ENCODE measurements at places on chromosomes 2 and 18.

- no peak for DNase-seq
Observed at GRCh38 chr2:23492337-23492675, 107.3 kb downstream of the KLHL29 start.

- no peak for DNase-seq
Observed at GRCh38 chr2:43689999-43690398, 13.8 kb upstream of the C1GALT1C1L start.

DNA sequence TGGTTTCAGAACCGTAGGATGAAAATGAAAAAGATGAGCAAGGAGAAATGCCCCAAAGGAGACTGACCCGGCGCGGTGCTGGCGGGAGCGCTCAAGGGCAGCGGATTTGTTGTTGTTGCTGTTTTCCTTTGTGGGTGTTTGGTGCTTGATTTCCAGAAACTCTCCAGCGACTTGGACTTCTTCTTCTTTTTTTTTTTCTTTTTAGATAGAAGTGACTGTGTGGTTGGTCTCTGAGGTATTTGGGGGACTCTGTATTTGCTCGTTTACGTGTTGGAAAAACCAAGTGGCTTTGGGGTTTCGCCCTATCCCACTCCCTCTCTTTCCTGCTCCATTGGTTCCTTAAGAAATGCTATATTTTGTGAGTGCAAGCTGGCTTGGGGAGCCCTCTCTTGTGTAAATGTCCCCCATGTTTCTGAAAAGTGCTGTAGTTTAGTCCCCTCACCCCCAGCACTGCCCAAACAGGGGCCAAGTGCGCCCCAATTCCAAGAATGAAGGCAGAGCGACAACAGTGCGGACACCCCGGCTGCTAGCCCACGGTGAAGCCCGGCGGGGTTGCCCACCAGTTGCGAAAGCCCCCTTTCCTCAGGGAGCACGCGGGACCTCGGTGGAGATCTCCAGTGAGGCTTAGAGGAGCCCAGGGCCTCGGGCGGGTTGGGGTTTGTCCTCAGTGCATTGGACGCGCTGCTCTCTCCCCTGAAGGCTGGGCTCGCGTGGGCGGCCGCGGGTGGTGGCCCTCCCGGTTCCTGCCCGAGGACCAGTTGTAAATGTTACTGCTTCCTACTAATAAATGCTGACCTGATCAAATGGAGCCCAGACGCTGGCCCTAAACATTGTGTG lies 1.8 kb downstream of the HOXD9 start:
- DNase-seq = no peak

GRCh38 chr2:199775267-199775666 lies 75.7 kb downstream of the FTCDNL1 start:
- no peak for DNase-seq

DNA sequence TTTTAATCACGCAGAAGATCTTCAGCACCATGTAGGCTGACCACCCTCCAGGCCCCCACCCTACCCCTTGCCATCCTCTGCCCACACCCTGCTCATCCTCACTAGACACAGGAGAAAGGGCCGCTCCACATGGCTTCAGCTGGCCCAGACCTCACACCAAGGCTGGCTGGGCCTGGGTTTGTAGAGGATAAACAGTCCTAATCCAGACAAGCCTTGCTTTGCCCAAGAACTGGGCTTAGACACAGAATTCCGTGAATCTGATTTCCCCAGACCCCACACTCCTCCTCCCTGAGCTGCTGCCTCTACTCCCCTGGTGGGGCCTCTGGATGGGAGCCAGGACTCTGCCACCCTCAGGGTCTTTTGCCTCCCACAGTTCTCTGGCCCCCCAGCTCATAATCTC lies 185.3 kb downstream of the CYP26B1 start:
- DNase-seq = no peak

DNA sequence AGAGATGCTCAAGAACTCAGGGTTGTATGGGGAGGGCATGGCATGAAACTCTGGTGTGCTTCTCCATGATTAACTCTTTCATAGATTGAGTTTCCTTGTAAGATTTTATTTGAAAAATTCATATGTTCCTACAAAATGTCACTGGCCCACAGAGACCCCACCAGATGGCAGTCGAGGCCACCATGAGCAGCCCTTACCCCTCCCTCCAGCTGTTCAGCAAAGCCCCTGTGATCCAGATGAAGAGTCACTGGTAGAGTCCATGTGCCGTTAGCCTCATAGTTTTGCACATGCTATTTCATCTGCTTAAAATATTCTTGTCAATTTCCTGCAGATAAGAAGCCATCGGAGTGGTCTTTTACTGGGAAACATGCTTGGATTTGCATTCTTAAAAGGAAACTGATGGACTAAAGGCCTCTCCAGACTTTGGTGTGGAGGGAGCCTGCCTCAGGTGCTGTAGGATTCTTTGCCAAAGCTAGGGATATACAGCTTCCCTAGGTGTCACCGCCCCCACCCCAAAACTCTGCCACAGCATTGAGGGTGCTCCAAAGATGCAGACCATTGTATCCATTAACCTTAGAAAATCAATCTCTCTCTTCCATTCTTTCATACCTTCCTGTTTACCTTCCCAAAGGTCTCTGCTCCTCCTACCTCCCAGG lies 18.8 kb downstream of the ZNF385B start:
- DNase-seq = no peak

GRCh38 chr18:79479761-79480161 lies 84.0 kb downstream of the NFATC1 start:
- DNase-seq = no peak

GRCh38 chr2:8550937-8551621 lies 130.8 kb upstream of the ID2 start:
- no peak for DNase-seq

DNA sequence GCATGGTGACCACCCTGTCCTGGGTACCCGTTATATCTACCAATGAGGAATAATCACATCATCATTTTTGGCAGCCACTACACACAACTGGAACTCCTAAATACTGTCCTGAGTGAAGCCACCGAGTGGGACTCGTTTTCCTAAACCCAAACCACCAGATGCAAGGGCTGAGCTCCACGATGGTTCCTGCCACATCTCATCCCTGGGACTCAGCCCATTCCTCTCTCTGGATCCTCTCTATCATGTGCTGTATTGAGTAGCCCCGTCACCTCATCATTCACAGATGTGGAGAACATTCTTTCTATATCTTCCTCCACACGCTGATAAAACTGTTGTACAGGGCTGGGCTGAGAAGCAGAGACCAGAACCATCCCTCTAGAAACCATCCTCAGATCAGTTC lies 79.4 kb upstream of the SMAD7 start:
- DNase-seq = no peak

GRCh38 chr2:28364610-28365009 lies 28.0 kb upstream of the FOSL2 start:
- DNase-seq = no peak

GRCh38 chr18:76489081-76489480 lies 6.0 kb downstream of the ZNF516 start:
- no peak for DNase-seq

DNA sequence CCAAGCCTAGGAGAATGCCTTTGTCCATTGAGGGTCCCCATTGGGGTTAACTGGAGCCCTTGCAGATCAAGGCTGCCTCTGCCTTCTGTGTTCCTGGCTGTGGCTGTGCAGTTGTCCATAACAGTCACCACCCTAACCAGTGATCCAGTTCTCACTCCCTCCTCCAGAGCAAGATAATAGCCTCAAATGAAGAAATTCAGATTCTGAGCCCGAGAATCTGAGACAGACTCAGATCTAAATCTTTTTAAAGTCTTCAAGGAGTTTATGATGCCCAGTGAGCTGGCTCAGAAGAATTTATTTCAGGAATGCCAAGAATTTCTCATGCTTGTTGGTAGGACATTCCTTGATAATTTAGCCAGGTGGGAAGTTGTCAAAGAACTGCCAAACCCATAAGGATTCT lies 44.3 kb upstream of the RAB6C start:
- no peak for DNase-seq

DNA sequence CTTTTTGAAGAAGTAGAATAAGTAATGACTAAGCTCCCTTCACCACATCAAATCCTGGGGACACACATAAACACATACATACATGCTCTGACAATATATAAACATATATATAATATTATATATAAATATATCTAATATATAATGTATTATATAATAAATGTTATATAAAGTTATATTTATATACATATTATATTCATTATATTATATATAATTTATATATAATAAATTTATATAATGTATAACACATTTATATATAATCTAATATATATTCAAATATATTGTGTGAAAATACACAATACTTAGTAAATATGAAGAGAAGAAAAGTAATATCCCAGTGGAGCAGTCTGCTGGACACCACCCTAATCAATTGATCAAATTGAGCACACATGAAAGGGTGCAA lies 2177.9 kb upstream of the CELF4 start:
- DNase-seq = no peak

DNA sequence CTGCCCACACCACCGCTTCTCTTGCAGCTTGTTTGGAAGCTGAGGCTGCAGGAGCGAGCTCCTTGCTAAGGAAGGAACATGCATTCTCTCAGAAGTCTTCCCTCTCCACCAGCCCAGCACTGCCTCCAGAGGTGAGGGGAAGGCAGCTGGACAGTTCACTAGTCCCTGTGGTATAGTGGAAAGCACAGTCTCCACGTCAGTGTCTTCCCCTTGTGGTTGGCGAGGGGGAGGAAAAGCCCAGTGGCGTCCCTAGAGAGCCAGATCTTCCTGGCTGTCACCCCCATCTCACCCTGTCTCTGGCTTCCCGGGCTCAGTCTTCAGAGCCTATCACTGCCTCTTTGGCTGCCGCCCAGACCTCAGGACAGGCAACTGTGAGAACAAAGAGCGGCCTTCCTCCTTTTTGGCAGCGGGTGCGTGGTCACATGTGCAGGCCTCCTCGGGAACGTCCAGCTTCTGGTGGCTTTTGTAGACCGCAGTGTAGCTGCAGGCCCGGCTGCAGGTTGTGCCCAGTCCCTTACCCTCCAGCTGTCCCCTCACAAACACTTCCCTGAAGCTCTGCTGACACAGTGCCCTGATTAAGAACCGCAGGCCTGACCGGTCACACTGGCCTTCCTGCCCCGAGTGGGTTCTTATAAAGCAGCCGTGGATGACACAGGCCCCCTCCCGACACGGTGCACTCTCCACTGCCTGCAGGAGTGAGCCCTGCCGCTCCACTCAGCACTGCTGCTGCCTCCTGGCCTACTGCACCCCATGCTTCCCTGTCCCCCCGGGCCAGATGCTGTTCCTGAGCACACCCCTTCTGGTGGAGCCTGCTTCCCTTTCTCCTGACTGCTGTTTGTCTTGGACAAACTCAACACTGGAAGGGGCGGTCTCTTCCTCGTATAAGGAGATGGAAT lies 90.9 kb downstream of the RNF144A start:
- peak; percentile 32 for DNase-seq

DNA sequence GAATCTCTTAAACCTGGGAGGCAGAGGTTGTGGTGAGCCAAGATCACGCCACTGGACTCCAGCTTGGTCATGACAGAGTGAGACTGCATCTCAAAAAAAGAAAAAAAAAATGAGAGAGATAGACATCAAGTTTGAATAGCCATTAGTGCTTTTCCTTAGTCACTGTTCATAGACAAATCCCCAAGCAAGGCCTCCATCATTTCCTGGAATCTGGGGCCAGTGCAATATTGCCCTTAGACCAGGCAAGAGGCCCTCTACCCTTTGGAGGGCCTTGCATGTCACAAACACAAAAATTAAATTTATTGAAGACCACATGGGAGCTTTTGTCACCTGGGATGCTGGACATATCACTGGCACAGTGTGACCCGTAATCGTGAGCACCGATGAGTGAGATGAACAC lies 141.5 kb downstream of the B3GNT2 start:
- no peak for DNase-seq

DNA sequence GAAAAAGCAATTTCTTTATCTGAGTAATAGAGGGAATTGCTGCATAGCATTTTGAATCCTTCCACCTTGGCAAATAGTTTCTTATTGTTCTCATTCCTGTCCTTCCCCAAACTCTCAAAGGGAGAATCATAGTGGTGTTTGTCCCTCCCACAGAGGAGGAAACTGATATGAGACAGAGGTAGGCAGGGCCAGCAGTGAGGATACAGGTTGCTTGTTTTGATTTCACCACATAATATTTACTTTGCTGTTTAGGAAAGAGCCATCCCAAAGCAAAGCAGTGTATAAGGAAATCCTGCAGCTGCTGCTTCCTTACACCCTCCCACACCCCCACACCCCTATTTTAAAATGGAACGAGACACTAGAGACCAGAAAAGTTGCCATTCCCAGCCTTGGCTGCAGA lies 195.3 kb downstream of the SETBP1 start:
- DNase-seq = no peak

GRCh38 chr18:55748227-55748738 lies 160.3 kb upstream of the TCF4 start:
- no peak for DNase-seq

DNA sequence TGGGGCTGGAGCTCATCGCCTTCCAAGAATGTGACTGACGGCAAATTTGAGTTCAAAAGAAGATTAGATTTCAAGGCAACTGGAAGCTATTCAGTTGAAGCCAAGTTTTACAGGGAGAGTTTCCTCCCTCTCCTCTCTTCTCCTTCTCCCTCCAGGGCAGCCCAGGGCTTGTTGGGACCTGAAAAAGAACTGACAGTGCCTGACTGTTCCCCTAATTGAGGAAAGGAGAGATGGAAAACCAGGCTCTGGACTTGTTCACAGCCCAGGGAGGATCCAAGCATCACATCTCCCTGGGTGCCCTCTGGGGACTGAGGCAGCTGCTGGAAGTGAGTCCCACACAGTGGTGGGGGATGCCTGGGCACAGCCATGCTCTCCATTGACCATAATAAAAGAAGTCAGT lies 88.1 kb downstream of the THNSL2 start:
- DNase-seq = no peak

DNA sequence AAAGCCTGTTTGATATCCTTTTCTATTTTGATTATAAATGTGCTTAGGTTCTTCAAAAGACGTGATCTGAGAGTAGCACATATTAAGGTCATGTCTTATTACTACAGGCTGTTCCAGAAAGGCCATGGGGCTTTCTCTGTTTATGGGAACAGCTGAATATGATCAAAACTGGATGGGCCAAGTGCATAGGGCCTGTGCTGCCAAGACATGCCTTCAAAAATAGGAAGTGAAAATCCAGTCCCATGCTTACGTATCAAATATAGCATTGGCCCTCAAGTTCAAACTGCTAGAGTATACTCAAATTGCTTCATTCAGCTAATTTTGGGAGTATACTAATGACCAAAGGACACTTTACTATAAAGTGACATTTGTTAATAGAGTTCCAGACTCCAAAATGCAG lies 24.1 kb downstream of the SLC25A52 start:
- DNase-seq = no peak

DNA sequence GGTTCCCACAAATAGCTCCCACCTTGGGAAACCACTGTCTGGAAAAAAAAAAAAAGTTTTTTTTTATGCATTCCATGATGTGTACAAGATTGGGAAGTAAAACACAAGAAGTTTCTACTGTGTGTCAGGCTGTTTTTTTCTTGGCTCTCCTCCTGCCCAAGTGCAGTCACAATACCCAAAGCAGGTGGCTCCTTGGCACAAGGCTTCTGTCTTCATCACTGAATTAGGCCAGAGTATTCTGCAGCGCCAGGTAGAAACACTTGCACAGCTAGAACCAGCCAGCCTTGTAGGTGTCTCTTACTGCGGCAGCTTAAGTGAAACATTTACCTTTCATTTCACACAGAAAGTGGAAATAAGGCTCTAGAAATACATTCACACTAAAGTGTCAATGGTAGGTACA lies 23.8 kb upstream of the MAL start:
- DNase-seq = no peak

- DNase-seq = no peak
Observed at GRCh38 chr18:45253973-45254708, 361.1 kb upstream of the SLC14A2 start.

Measured in large intestine (tissue), 12 donors.